ENCODE measurements at places on chromosomes 16 and 17. TPM values are rescaled to one million over a fixed set of nuclear protein-coding genes. Genes with fewer than 3 reads are reported as not detected.

GRCh38 chr17:82231562-82232321, 2.9 kb downstream of the SLC16A3 start:
- DNase-seq: peak; percentile 91

GRCh38 chr17:59432657-59433056, 101.2 kb downstream of the YPEL2 start:
- no peak for DNase-seq

DNA sequence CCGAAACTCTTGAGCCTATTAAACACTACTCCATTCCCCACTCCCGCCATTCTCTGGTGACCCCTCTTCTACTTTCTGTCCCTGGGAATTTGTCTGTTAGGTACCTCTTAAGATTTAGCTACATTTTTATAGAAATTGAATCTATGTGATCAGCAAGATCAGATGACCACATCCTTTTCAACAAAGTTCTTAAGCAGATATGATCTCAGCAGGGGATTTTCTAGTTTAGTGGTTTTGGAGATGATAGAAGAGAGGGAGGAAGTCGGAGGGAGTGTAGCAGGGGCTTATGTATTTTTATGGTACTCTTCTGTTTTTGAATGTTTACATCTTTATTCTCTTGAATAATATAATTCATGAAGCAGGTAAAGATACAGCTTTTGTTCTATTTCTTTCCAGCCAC, 40.8 kb downstream of the RPA1 start:
- DNase-seq: no peak

DNA sequence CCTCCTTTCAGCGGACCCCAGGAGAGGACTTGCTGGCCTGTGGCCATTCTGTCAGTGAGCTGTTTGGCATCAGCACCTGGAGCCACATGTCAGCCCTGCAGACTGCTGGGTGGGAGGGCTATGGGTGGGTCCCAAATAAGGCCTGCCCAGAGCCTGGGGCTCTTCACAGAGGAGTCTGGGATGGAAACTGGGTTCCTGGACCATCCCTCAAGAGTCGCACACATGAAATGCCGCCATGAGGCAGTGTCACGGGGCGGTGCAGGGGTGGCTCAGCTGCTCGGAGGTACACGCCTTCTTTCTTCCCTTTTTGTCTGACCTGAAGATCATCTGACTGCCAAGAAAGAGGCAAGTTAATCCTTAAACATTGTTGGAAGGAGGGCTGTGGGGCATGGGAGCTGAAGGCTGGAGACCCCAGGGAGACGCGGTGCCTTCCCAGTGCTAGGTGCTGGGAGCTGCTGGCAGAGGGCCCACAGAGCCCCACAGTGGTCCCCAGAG, 14.8 kb downstream of the MPRIP start:
- DNase-seq: no peak

DNA sequence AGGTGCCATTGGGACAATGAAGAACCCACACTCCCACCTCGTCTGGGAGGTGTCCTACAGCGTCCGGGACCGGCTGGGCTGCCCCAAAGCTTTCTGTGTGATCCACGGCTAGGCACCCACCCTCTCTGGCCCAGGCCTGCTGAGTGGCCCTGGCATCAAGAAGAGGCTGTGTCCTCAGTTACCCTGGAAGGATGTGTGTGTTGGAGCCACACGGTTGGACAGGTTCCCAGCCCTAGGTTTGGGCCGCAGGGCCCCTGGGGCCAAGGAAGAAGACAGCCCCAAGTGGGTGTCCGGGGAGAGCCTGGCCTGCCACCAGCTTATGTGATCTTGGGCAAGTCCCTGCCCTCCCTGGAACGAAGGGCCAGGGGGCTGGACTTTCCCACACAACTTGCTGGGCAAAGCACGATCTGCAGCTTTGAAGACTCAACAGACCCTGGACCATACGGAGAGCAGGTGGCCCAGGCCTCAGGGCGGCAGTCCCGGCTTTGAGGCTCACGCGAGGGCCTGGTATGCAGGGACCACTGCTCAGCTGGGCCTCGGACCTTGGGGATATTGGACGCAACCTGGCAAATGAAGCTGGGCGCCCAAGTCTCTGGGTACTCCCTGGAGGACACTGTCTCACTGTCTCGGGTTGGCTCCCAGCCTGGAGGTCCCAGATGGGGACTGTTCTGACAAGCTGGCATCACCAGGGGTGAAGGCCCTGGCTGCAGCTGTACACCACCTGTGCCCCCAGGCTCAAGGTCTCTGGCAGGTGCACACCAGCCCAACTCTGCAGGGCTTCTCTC, 17.5 kb downstream of the MYBBP1A start:
- DNase-seq: no peak

DNA sequence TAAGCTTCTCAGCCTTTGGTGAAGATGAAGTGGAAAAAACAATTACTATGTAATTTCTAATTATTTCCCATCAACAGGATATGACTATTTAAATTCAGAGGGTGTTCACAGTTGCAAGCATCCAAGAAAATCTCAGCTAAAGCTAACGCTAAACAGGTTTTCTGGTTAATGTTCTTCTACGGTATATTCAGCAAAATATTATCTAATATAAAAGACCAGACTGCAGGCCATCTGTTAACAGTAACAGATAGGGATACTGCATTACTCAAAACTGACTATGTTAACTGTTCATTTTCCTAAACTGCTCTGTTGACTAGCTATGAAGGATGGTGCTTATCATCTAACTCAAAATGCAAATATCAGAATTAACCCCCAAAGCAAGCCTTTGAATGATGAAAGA, 32.8 kb downstream of the GLG1 start:
- no peak for DNase-seq

GRCh38 chr16:69554495-69554894, 11.3 kb upstream of the NFAT5 start:
- no peak for DNase-seq

GRCh38 chr17:45073414-45074070, 12.4 kb downstream of the NMT1 start:
- no peak for DNase-seq

DNA sequence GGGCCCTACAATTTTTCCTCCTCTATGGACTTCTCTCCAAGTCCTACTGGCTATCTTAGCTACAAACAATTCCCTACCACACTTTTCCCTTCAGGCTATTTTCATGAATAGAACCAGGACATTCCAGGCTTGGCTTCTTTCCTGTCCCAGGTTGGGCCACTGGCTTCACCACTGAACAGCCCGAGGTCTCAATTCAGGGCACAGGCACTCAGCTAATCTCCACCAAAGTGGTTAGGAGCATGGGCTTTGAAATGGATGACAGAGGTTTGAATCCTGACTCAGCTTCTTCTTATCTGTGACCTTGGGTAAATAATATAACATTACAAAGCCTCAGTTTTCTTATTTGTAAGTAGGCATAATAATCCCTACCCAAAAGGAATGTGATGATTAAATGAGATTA, 50.9 kb upstream of the ZNF629 start:
- no peak for DNase-seq

SLC13A5 gene
- total RNA-seq: 0.10 TPM

ACBD4 gene
- 23.4 TPM for total RNA-seq

HIC1 gene
- 69.2 TPM for total RNA-seq

C17orf100 gene
- total RNA-seq: 1.5 TPM

NETO2 gene
- 2.0 TPM for total RNA-seq

Data from aorta (tissue), 5 donors.